GDM1 (cell line): ENCODE measurements at places on chromosomes 7 and 10.

DNA sequence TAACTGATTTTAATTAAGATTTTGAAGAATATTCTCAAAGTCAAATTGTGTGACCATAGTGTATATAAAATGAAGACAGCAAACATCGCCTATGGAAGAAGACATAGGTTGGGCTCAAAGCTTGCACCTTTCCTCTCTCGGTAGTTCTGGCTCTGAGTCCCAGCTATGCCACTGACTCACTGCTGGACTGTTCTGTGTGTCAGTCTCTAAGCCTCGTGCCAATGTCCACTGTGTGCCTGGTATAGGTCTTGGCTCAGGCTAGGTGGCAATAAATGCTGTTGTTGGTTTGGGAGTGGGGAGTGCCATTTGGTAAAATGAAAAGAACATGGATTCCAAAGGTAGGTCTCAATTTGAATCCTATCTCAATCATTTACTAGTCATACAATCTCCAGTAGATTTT lies 137.5 kb upstream of the RHEB start:
- no peak for DNase-seq

DNA sequence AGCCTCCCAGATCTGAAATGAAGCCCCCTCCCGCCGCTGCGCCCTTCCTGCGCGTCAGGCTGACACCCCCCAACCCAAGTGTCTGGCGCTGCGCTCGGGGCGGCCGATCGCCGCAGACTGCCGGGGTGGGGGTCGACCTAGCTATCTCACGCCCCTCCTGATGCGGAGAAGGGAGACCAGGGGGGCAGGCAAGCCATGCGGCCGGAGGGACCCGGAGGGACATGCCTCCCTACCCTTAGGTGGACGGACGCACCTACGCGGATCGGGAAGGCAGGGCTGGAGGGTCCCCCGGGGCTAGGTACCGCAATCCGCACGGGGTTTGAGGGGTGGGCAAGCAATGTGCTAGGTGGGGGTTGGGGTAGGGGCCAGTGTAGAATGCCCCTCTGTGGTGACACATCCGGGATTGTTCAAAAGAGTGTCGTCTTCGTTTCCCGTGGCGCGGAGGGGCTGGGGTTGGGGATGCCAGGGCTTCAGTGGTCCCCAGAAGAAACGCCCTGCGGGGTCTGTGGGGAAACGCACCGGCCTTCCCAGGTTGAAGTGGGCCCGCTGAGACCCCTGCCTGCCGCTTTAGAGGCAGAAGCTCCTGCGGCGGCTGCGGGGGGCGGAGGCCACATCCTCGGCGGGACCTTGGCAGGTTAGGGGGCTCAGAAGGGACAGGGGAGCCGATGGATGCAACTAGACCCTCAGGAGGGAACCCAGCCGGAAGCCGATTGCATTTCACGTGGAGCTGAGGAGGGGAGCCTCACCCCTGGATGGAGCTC lies 913 bp downstream of the ADCYAP1R1 start:
- no peak for DNase-seq

- DNase-seq = no peak
These were observed 42.5 kb downstream of the CCDC71L start for GRCh38 chr7:106618480-106618879.

- DNase-seq = no peak
These were observed 5.1 kb downstream of the UNCX start for GRCh38 chr7:1237704-1238255.

GRCh38 chr7:43880596-43880995 lies 11.3 kb upstream of the MRPS24 start:
- no peak for DNase-seq

DNA sequence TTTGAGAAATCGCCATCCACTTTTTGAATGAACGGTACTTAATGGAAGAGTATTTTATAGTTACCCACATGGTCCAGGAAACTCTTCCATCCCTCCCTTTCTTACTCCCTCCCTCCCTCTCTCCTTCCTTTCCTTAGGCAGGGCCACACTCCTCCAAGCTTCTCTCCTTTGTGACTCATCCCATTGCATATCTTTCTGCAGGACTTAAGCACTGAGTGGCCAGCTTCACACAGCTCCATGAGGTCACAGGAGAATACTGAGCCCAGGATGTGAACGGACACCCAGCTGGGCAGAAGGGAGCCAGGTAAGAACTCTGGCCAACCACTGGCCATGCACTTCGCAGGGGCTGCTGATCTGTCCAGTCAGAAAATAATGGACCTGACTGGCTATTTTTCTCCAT lies 189.7 kb upstream of the ADCY1 start:
- DNase-seq = no peak

- no peak for DNase-seq
These were observed 89.0 kb downstream of the DNAJB6 start for GRCh38 chr7:157425761-157426160.
